ENCODE measurements at places on chromosomes 12 and 14.

DNA sequence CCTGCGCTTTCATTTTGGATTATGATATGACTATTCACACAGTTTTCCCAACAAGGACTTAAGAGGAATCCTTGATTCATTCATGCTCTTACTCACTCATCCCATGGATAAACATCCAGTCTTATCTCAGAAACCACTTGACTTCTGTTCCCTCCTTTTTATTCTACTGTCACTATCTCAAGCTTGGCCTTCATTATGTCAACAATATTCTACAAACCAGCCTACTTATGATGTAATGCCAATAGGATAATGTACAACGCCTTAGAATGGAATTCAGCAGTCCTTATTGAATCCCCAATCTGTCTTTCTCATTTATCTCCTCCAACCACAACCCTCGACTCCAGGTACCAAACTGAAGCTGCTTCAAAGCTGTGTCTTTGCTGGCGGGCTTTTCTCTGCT is 448.5 kb downstream of the PDZRN4 start:
- no peak for DNase-seq

DNA sequence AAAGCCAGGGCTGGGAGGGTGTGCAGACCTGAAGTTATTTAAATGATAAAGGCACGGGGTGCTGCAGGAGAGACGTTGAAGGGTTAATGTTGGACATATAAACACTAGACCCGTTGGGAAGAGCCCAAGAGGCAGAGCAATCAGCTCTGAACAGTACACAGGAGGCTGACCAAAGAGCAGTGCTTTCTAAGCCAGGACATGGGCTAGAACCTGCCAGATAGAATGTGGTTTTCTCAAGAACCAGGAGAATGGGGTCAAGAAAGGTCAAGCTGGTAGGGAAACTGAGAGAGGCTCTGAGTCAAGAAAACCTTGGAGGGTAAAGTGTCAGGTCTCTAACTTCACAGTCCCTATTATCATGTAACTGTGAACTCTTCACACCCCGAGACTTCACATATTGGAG is 143.2 kb upstream of the EEA1 start:
- no peak for DNase-seq

DNA sequence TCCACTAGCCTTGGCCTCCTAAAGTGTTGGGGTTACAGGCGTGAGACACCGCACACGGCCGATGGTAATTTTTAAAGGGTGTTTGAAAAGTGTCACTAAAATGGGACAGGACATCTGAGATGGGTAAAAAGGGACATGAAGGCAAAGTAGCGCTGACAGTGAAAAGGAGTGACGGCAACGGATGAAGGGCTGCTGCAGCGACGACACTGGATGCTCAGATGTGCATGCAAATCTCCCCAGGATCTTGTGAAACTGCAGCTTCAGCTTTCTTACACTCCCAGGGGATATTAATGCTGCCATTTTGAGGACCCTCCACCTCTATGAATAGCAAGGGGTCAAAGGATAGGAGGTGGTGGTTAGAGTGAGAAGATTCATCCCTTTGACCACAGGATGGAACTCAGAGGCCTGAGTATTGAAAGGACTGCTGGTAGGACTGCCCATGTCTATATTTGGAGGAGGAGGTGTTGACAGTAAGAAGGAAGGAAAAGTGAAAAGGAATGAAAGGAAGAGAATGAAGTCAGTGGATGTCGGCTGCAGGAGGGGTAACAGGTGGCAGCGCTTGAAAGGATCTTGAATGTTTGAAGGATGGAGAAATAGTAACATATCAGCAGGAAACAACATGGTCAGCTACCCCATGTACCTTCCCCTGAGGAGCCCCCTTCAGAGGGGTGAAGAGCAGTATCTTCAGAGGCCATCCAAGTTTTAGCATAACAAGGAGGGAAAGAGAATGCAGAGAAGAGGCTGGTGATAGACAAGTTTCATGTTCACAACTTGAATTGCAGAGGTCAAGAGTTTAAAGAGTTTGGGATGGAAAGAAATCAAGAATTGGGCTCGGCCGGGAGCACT is 37.1 kb downstream of the CLIP1 start:
- DNase-seq, result no peak

DNA sequence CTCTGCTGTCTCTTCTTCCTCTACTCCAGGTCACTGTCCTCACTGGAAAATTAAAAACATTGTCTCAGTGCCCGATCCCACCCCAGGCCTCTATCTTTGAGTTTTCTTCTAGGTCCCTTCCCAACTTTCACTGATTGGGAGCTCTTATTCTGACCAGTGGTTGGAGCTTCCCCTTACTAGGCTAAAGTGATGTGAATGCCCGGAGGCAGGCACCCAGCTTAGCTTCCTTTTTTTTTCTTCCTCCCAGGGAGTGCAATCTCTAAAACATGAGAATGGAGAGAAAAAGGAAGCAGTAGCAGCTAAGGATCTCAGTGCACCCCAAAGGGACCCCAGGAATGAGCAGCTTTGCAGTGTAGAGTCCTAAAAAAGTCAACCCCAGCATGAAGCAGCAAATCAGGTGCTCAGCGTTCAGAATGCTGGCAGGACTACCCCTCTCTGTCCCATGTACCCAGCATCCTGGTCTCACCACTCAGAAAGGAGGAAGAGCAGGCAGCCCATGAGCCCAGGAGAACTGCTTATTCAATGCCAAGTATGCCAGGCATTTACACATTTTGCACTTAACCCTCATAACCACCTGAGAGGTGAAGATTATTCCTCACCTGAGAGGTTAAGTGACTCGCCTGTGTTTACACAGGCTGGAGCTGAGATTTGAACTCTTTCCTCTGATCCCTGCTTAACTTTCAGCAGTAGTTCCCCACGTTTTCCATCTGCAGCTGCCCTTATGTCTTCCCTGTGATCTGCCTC is 146.2 kb upstream of the PWP1 start:
- no peak for DNase-seq

DNA sequence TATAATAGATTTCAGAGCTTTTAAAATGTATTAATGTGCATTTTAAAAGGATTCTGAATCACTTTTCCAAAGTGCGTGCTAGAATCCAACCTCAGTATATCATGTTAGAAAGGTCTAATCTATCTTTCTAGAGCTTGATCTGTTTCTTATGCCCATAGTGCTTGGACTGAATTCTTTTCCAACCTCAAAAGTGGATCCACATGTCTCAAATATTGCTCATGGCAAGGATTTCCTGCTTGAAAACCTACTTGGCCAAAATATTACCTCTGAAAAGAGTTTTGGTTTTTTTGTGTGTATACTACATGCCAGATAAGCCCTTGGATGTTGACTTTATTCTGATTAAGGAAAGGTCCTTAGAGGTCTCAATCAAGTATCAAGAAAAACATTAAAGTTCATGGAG is 16.9 kb upstream of the SLC6A15 start:
- no peak for DNase-seq

GRCh38 chr12:123233505-123234308 is 471 bp downstream of the MTRFR start:
- no peak for DNase-seq

DNA sequence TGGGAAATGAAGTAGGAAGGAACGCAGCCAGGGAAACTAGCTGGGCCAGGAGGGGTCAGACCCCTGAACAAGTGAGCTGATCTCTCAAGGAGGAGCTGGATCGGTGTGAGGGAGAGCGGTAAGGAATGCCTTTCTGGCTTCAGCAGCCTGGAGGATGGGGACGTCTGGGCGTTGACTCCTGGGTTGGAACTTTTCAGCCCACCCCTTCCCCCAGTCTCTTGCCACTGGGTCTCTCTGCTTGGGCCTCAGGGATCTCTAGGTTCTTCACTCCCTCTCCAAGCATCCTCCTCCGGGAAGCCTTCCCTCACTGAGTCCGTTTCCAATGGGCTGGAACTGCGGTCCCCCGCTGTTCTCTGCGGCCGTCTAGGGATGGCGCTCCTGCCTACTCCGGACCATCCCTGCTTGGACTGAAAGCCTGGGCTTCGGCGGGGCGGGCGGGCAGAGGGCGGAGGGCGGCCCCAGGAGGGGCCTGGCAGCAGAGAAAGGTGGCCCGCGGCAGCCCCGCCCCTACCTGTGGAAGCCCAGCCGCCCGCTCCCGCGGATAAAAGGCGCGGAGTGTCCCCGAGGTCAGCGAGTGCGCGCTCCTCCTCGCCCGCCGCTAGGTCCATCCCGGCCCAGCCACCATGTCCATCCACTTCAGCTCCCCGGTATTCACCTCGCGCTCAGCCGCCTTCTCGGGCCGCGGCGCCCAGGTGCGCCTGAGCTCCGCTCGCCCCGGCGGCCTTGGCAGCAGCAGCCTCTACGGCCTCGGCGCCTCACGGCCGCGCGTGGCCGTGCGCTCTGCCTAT is at the start of gene KRT7:
Gene KRT7, plus strand, starts transcription at position 570 of the 788 bp plus-strand sequence. Its CDS starts 54 bp downstream, at position 624.
- no peak for DNase-seq
